ENCODE measurements at places on chromosomes 16 and 17. TPM values are rescaled to one million over a fixed set of nuclear protein-coding genes. Genes with fewer than 3 reads are reported as not detected.
A peak's percentile ranks its signal among the peaks of the same experiment; 100 is the strongest.

GRCh38 chr17:66351033-66351432 lies 48.6 kb downstream of the PRKCA start:
- no peak for DNase-seq

DNA sequence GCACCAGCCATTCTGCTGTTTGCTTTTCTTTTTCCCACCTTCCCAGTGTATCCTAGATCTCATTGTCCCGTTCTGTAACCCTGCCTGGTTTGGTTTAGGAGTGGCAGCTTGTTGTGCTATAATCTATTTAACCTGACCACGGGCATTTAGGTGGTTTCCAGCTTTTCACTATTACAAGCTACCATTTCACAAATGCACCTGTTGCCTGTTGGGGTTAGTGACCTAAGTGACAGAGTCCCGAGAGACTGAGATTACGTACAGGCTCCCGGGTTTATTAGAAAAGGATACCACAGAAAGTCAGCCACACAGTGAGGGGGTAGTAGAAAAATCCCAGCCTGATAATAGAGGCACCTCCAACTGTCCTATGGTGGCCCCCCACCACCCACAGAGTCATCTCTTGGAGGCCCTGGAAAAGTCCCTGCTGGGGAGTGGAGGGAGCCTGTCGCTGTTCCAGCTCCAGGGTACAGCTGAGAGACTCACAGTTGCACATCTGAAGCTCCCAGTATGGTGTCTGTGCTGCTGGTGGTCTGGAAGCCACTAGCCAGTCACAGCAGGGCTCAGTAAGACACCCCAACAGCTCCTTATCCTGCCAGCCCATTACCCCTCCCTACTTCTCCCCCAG lies 21.2 kb downstream of the CLEC16A start:
- DNase-seq, result peak; percentile 42

GRCh38 chr16:9113707-9114106 lies 22.3 kb downstream of the HAPSTR1 start:
- no peak for DNase-seq

- DNase-seq, result no peak
Observed at GRCh38 chr17:35129973-35130351, 8.5 kb downstream of the FNDC8 start.

GRCh38 chr17:50917418-50917743 lies 51.2 kb upstream of the TOB1 start:
- no peak for DNase-seq

DNA sequence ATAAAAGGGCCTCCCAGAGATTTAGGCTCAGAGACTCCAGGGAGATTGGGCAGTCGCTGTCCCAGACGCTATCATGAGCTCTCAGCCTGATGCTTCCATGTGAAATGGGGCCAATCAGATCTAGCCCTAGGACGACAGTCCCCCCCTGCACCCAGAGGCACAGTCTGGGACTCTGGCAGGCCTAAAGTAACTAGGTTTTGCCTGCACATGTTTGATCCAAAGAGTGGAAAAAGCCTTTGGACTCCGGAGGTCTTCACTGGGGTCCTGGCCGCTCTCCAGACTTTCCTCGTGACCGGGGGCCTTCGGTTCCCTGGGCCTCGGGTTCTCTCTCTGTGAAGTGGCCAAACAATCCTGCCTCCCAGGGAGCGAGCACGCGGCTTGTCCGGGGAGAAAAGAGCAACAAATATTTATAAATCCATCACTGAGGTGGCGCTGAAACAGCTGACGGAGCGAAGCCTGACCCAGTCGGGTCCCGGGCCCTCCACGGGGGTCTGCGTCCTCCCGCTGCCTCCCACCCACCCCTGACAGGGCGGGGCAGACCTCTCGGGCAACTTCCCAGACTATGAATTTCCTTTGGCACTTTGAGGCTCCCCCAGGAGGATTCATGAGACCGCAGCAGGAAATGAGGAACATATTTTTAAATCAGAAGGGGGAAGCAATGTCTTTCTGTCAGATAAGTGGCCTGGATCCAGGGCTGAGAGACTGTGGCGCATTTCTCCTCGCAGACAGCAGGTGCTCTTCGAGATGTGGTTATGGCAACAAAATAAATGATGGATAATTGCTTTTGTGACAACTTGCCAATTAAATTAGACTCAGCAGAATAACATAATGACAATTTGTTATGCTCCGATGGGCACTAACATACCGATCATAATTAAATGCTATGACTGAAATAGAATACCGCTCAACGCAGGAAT lies 38.9 kb downstream of the MRPS23 start:
- no peak for DNase-seq

- DNase-seq, result peak; percentile 9
Observed at GRCh38 chr16:22327446-22327775, 30.2 kb downstream of the POLR3E start.

DNA sequence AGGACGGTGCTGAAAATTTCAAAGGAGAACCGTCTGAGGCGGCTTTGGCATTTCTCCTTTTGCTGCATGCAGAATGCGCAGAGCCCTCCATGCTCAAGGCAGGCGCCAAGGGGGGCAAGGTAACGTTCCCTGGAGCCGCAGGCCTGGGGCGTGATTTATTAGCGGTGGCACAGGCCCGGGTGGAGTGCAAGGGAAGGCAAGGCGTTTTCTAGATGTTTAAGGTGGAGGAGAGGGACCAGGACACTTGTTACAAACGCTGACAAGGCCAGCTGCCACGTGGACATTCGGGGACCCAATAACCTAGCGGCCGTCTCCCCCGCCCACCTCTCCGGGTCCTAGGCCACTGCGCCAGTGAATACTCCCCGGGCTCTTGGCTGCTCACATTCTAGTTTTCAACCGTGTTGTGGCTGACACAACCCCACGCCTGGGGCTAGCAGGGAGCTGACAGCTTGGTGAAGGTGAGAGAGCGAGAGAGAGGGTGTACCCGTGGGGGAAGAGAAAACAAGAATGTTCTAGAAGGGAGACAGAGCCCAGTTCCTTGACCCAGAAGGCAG lies 250.1 kb downstream of the C16orf95 start:
- DNase-seq, result no peak

GRCh38 chr17:12242345-12242954 lies 221.8 kb downstream of the MAP2K4 start:
- DNase-seq, result no peak

DNA sequence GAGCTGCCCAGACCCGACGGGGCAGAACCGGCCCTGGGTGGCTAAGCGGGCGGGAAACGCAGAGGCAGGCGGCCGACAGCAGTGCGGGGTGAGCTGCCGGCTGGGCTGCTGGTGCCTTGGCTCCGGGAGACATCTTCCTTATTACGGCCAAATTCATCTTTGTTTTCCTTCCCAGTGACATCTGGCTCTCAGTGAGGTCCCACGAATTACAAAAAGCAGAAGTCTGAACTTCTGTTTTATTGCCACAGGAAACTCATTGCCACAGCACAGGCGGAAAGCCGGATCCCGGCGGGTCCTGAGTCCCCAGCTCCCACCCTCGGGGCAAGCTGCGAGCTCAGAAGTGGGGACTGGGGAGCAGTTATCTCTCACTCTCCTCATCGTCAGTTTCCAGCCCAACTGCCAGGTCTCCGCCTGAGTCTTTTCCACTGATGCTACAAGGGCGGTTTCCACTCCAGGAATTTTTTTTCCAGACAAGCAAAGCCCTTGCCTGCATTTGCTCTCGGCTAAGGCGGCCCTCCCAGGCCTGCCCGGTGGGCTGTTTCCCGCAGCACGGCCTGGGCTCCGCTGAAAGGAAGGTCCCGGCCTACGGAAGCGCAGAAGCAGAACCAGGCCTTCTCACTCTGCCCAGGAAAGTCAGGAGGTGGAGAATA lies 40.3 kb downstream of the CBFA2T3 start:
- no peak for DNase-seq

GRCh38 chr17:1164935-1165556 lies 14.7 kb downstream of the ABR start:
- DNase-seq, result no peak

GRCh38 chr16:56163938-56164337 lies 27.4 kb upstream of the GNAO1 start:
- no peak for DNase-seq

- DNase-seq, result no peak
Observed at GRCh38 chr17:39073916-39074315, 77.5 kb downstream of the PLXDC1 start.

- no peak for DNase-seq
Observed at GRCh38 chr17:55311767-55312375, 47.1 kb downstream of the HLF start.

MSLN gene
- total RNA-seq, result not detected

IRX6 gene
- total RNA-seq, result not detected

CLEC18B gene
- 1.8 TPM for total RNA-seq

PABPN1L gene
- 0.43 TPM for total RNA-seq

DLG4 gene
- total RNA-seq, result 8.6 TPM

Data from natural killer cell (primary cell).